Colonic mucosa (tissue), 4 donors: ENCODE measurements at places on chromosomes 1 and 21.

GRCh38 chr1:52915211-52915854 is 6.2 kb downstream of the ECHDC2 start:
- no peak for DNase-seq

DNA sequence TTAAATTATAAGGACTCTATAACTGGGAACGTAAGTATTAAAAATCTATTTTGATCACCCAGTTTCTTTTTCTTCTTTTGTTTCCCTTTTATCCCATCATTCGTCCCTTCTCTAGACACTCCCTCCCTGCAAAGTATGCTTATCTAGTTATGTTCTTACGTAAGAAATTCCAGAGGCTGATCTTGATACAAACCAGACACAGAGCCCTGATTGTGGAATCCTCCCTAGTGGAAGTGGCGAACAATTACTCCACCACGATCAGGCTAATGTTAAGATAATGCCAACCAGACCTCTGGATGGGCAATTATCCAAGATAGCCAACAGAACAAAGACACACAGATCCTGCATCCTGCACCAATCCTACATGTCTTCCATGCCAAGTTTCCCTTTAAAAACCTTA is 1557.4 kb downstream of the PLA2G4A start:
- no peak for DNase-seq

DNA sequence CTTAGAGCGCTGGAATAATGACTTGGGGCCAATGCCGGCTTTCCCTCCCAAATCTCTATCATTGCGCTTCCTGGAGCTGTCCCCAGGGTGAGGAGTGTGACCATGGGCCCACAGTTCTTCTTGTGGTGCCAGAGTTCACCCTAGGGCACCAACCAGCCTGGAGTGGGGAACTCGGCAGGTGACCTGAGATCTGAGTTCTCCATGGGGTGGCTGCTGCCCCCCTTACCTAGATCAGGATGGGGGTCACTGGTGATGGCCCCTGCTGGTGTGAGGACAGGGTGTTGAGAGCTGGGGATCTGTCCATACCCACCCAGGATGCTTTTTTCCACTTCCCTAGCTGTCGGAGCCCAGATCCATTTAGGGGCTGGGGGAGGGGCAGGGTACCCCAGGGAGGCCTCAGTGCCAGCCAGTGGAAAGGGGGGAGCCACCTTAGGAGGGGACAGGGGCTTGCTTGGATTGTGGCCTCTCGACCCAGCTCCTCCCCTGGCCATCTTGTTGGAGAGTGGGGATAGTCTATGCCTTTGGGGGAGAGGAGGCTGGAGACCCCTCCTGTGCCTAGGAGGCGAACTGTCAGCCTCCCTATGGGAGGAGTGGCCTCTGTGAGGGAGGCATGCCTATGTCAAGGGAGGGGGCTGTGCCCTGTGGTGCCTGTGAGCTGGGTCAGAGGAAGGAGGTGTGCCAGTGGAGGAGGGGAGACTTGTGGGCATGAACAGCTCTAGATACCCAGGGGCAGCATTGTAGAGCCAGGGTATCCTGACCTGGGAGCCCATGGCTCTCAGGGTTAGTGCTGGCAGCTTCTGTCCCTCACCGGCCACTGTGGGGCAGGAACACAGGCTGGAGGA is 1.7 kb downstream of the FOXO6 start:
- no peak for DNase-seq

- no peak for DNase-seq
Measured at GRCh38 chr1:106568201-106568974, 488.1 kb upstream of the PRMT6 start.

DNA sequence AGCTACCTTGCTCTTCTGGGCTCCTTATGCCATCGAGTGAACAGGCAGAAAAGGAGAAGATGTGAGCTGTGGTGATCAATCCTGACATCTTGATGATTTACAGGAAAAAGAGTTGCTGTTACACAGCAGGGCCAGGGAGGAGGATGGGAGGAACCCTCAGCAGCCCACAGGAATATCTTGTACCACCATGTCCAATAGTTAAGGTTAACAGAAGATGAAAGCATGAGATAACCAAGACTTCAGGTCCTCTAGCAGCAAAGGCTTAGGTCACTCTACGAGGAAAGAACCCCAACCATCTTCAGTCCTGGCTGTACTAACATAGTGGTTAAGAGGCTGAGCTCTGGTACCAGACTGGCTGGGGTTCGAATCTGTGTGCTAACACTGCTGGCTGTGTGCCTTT is 12.1 kb upstream of the SELENBP1 start:
- no peak for DNase-seq

- no peak for DNase-seq
Measured at GRCh38 chr21:24424776-24425175, 1182.5 kb downstream of the MRPL39 start.

- DNase-seq: no peak
Measured at GRCh38 chr1:214031267-214031650, 43.5 kb downstream of the PROX1 start.

- DNase-seq: no peak
Measured at GRCh38 chr1:172906778-172907592, 143.8 kb downstream of the TNFSF18 start.

DNA sequence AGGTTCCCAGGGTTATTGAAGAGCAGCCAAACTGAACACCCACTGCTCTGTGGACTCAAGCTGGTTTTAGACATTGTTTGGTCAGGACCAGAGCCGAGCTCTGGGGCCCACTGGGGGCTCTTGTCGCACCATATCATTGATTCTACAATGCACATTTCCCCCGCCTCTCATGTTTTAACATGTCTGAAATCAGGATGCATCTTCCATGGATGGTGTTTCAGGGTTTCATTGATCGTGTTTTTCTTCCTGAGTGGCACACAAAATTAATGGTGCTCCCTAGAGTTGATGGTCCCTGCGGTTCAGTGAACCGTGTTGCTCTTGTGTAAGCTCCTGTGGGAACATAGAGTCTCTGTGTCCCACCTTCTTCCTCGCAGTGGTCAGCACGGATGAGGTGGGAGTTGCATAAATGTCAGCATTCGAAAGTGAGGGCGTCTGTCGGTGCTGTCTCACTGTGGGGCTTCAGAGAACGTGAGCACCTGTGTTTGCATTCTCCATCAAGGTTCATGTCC is 38.3 kb downstream of the GALNT2 start:
- no peak for DNase-seq

DNA sequence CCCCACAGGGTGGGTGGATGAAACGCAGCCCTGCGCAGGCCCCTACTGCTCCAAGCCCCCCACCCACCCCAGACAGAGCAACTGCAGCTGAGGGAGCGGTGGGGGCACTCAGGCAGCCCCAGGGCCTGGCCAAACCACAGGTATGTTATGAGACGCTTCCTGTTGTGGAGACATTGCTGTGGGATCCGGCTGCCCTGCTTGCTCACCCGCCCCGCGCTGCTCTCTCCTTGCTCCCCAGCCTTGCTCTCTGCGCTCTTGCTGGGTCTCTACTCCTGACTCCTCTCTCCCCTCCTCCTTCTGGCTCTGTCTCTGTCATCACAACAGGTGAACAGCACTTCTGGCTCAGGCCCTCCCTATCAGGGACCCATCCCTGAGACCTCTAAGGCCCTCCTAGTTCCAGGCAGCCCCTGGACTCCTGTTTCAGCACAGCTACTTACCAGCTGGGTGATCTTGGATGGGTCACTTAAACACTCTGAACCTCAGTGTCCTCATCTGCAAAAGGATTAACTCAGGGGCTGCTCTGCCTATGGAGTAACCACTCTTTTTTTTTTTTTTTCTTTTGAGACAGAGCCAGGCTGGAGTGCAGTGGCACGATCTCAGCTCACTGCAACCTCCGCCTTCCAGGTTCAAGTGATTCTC is 15.9 kb downstream of the COL8A2 start:
- DNase-seq: no peak

- DNase-seq: no peak
Measured at GRCh38 chr1:241336335-241336734, 20.7 kb downstream of the RGS7 start.

- no peak for DNase-seq
Measured at GRCh38 chr1:32763221-32763620, 53.9 kb downstream of the YARS1 start.
